NCI-H187 treated with DMSO at 0.1 percent for 48 hours (cell line): ENCODE measurements at places on chromosomes 13 and 19.

DNA sequence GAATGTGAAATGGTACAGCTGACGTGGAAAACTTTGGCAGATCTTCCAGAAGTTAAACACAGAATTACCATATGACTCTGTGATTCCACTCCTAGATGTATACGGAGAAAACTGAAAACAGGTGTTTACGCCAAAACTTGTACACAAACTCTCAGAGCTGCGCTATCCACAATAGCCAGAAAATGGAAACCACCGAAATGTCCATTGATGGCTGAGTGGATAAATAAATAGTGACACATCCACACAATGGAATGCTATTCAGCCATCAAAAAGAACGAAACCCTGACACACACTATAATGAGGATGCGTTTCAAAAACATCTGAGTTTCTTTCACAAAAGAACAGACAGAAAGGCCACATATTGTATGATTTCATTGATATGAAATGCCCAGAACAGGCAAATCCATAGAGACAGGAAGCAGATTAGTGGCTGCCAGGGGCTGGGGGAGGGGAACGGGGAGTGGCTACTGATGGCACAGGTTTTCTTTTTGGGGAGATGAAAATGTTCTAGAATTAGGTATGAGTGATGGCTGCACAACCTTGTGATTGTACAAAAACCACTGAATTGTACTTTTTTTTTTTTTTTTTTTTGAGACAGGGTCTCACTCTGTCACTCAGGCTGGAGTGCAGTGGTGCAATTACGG, 33.0 kb downstream of the IL12RB1 start:
- no peak for DNase-seq

DNA sequence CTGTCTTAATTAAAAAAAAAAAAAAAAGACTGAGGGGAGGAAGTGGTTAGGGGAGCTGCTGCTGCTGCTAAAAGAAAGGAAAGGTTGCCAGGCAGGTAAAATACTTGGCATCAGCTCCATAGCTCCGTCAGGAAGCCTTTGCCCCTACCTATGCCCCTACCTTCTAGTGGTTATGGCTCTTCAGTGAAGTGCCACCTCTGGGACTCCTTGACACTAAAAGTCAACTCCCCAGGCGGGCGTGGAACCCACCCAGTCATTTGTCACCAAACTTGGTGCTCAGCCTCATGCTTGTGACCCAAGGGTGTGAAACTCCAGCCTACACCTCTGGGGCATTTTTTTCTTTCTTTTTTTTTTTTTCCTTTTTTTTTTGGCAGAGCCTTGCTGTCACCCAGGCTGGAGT, 4.9 kb upstream of the NECTIN2 start:
- no peak for DNase-seq

GRCh38 chr13:46131705-46132104, 26.9 kb upstream of the CPB2 start:
- DNase-seq: no peak

- DNase-seq: no peak
Measured at GRCh38 chr19:31220540-31220939, 128.7 kb downstream of the TSHZ3 start.

- no peak for DNase-seq
Measured at GRCh38 chr19:48681127-48681470, 8.3 kb upstream of the NTN5 start.

- DNase-seq: no peak
Measured at GRCh38 chr19:33859016-33859415, 62.3 kb downstream of the KCTD15 start.

DNA sequence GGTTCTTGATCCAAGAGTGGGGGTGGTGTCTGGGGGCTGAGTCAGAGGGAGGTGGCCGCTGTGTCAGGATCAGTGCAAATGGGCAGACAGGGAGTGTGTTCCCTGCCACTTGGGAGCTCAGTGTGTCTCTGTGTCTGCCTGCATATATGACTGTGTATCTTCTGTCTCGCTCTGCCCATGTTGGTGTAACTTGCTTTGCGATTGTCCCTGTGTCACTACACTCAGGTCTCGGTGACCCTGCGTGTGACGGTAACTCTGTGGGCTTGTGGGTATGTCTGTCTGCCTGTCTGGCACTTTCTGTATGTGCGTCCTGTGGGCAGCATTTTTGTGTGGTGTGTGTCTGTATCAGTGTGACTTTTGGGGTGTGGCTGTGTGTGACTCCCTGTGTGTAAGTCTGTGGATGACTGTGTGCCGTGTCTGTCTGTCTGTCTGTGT, 8.2 kb upstream of the ERFL start:
- no peak for DNase-seq

DNA sequence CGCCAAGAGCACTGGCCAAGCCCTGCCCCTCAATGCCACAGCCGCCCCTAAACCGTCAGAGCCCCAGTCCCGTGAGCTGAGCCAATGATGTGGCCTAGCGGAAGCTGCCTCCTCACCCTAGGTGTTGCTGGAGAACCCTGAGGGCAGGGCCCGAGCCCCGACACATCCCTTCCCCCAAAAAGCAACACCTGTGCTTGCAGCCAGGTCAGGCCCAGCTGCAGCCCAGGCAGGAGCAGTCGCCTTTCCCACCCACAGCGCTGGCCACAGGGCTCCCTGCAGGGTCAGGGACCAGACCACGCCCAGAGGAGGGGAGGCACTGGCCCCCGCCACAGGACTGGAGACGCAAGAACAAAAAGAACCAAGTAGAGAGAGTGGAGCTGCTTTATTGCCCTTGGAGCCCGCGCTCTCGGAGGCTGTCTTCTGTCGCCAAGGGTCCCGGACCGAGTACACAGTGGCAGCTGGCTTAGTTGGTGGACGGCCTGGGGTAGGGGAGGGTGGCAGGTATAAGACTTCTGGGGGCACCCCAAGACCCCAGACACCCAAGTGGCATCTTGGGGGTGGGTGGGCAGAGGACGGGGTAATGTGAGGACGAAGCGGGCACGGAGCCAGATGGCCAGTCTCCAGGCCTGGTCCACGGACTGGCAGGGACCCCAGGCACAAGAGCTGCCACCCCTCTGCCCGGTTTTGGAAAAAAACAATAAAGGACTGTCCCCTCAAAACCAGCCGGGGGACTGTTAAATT, 3.3 kb downstream of the P2RY11 start:
- DNase-seq: no peak

- DNase-seq: no peak
Measured at GRCh38 chr19:50331221-50331993, 2.2 kb upstream of the KCNC3 start.

DNA sequence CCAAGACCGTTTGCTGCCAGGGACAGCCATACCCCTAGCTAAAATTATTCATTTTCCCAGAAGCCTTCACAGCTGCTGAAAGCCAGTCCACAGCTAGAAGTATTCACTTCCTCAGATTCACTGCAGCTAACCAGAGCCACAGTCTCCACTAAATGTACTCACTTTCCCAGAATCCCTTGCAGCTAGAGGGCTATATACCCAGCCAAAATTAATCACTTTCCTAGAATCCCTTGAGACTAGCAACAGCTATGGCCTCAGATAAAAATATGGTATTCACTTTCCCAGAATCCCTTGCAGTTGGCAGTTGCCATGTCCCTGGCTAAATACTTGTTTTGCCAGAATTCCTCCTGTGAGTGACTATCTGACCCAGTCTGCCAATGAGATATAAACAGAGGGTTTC, 13.8 kb upstream of the MEIS3 start:
- no peak for DNase-seq

DNA sequence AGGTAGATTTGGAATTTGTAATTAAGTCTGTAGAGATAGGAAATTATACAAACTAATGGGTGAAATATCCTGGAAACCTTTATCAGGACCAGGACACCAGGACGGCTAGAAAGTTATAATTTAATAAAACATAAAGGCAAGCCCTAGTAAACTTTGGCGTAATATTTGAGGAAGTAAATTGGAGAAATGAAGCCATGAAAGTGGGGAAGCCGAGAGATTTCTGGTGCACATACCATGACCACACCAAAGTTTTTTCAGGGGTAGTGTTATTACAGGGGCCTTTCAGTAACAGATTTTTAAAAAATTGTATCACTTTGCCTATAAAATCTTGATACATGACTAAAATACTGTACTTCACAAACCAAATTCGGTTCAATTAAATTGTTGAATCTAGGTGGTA, 54.7 kb upstream of the URAD start:
- DNase-seq: no peak

- no peak for DNase-seq
Measured at GRCh38 chr13:29471551-29471950, 123.9 kb downstream of the SLC7A1 start.

- no peak for DNase-seq
Measured at GRCh38 chr13:33409673-33410510, 124.3 kb upstream of the STARD13 start.

GRCh38 chr13:30179597-30180276, 127.6 kb downstream of the KATNAL1 start:
- DNase-seq: peak; percentile 64

GRCh38 chr19:13408889-13409518, 97.3 kb downstream of the CACNA1A start:
- DNase-seq: no peak

DNA sequence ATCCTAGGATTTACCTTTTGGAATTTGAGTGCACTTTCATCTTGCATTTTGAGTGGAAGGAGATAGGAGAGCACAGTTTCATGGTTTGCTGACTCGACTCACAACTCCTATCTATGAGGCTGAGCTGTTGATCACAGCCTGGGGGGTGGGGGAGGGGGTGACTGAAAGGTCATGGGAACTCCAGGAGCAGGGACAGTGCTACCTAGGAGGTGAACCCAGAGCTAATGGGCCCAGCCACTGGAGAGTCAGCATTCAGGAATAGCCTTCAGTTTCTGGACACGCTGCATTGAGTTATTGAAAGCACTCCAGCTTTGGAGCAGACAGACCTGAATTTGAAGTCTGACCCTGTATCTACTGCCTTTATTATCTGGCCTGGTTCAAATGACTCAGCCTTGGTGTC, 339.9 kb downstream of the SLC7A1 start:
- no peak for DNase-seq

- DNase-seq: no peak
Measured at GRCh38 chr19:33219261-33219815, 6.3 kb downstream of the SLC7A10 start.

- no peak for DNase-seq
Measured at GRCh38 chr13:28564030-28564429, 69.1 kb upstream of the FLT1 start.

GRCh38 chr13:48426052-48426451, 13.1 kb upstream of the LPAR6 start:
- no peak for DNase-seq

- no peak for DNase-seq
Measured at GRCh38 chr19:15091918-15092753, 10.1 kb downstream of the OR1I1 start.

DNA sequence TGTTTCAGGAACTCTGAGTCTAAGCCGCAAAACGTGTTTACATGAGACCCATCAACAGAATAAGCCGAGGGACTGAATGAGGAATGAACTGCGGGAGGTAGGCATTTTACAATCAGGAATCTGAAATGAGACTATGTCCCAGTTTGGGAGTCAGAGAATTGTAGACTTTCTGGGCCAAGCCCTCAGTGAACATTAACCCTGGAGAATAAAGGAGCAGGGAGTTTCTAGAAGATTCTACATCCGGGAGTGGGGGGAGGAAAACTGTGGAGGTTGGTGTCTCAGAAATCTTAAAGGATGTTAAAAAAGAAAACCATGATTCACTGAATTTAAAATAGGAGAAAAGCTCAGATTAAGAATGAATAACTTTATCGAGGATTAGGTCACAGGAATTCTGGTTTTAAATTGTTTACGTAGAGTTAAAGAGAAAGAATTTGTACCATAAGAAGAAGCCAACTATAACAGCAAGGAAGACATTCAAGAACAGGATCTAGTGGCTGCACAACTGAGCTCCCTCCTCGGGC, 18.5 kb downstream of the RFX2 start:
- no peak for DNase-seq

DNA sequence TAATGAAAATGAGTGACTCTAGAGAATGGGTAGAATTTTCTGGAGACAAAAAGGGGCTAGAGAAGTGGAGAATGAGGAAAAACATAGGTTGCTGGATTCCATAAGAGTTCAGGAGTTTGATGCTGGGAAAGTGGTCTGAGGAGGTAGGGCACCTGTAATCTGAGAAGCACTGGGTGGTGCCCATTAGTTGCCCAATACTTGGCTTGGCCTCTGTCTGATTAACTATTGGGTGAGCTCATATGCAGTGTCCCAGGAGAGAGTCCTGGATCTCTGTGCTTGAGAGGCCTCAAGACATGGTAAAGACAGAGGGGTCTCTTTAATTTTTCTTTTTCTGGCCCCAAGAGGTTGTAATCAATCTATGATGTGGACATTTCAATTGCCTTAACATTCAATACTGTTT, 390.1 kb downstream of the TDRD3 start:
- DNase-seq: no peak

DNA sequence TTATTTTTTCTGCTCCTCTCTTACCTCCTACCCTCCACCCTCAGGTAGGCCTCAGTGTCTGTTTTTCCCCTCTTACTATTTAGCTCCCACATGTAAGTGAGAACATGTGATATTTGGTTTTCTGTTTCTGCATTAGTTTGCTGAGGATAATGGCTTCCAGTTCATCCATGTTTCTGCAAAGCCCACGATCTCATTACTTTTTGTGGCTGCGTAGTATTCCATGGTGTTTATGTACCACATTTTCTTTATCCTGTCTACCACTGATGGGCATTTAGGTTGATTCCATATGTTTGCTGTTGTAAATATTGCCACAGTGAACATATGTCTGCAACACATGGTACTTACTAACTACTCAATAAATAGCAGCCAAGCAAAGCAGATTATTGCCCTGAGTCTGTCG, 56.8 kb downstream of the DNAJC15 start:
- no peak for DNase-seq

DNA sequence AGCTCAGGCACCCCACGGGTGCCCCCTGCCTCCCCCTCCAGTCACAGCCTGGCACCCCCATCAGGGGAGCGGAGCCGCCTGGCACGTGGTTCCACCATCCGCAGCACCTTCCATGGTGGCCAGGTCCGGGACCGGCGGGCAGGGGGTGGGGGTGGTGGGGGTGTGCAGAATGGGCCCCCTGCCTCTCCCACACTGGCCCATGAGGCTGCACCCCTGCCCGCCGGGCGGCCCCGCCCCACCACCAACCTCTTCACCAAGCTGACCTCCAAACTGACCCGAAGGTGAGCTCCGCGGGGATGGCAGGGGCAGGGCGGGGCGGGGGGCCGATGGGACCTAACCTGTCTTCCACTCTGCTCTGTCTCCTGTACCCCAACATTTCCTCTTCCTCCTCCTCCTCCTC, 25.0 kb downstream of the CKM start:
- no peak for DNase-seq

- no peak for DNase-seq
Measured at GRCh38 chr13:86710896-86711295, 911.7 kb upstream of the SLITRK6 start.
